AG09309 (cell line): ENCODE measurements at places on chromosomes 16 and 17.
A peak's percentile ranks its signal among the peaks of the same experiment; 100 is the strongest.

GRCh38 chr17:79942011-79942405 is 93.7 kb downstream of the TBC1D16 start:
- DNase-seq: no peak

DNA sequence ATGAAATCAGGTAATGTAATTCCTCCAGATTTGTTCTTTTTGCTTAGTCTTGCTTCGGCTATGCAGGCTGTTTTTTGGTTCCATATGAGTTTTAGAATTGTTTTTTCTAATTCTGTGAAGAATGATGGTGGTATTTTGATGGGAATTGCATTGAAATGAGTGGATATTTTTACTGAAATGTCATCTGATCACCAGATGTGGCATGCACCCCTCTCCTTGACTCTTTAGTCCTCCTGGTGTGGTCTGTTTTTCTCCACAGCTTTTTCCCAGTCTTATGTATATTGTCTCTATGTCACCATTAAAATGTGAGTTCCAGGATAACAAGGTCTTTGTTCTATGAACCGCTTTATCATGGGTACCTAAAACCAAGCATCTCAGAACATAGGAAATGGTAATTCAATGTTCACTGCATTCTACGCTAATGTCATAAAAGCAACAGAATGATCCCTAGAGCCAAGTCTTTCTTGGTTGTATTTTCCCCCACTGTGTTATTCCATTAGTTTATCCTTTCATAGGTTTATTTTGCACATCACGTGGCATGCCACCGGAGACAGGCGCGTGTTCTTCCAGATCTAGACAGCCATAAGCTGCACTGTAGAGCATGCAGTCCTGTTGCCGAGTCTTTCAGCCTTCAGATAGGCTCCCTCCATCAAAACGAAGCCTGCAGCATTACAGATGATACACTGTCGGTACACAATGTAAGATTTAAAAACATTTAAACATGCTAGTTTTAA is 172.5 kb downstream of the RPTOR start:
- no peak for DNase-seq

DNA sequence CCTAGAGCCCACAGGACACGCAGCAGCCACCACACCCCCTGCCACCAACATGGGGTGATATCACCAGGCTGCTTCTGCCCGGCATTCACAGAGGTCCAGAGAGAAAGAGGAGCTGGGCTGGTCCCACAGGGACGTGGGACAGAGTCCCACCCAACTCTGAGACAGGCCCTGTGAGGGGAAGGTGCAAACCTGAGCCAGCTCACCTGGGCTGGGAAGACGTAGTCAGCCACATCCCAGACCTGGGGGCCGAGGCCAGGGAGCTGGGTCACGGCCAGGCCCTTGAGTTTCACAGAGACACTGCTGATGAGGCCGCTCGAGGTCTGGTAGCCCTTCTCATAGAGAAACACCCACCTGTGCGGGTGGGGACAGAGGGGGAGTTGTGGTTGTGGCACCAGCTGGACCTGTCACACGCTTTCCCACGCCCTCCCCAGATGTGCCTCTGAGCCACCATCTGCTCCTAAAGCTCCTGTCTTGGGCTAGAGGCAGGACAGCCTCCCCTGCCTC is 11.2 kb downstream of the P2RX1 start:
- DNase-seq: no peak

- DNase-seq: peak; percentile 24
Observed at GRCh38 chr16:69620573-69620972, 54.8 kb downstream of the NFAT5 start.

DNA sequence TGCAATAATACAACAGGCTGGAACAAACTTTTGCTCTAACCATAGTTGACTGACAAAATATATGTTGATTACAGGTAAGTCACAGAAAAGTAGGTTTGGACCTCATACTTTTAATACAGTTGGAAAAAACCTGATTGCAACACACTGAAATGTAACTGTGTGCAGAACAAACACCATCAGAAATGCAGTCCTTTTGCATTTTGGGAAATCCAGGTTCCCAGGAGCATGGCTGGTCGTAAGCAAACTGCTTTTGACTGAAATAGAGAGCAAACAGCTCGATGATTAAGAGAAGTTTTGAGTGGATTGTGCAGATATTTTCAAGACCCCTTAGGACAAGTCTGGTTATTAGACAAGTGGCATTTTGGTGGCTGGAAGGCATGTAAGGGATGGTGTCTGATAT is 8.0 kb downstream of the IGF2BP1 start:
- DNase-seq: no peak

DNA sequence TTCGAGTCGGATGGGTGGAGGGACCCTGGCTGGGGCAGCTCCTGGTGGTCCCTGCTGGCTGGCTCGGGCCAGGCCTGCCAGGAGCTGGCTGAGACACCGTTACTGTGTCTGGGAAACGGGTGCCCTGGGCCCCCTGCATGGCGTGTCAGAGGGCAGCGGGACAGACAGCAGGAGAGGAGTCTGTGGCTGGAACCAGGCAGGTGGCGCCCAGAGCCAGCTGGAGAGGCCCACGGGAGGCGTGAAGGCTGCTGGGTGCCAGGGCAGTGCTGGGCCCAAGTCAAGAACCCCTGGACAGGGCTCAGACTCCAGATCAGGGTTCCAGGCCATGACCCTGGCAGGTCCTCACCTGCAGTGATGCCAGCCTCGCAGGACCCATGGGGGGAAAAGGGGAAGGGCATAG is 16.6 kb downstream of the SOX8 start:
- no peak for DNase-seq

DNA sequence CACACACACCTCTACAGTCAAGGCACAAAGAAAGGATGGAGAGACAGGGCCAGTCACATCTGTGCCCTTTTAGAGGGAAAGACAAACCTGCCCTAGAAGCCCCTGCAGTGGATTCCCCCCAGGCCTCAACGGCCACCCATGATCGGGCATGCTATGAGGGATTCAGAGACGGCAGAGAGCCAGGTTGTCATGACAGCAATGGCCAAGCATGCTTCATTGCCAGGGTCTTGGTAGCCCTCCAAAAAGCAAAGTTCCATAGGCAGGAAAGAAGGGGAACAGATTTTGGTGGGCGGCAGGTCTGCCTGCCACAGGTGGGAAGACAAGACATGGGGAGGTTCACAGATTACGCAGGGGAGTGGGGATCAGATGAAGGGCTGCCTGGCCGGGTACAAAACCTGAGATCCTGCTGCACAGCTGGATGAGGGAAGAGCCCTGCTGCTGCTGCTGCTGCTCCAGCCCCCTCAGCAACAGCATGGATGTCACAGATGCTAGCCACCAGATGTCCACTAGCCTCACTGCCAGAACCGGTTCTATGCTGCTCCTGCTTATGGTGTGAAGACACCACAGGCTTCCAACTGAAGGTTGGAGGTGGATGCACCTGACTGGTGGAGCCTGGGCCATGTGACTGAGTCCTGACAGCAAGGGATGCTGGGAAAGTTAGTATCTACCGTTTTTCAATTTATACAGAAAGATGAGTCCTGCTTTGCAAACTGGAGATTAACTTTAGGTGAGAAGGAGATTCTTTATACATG is 17.8 kb downstream of the ACTG1 start:
- DNase-seq: no peak

- no peak for DNase-seq
Observed at GRCh38 chr17:3800362-3801271, at the start of gene ITGAE. ITGAE (minus strand) TSS chr17:3801188; CDS start chr17:3801144, 44 bp downstream.
